Activated naive CD4-positive, alpha-beta T cell treated with anti-CD3 and anti-CD28 coated beads, Interleukin-2, amount 50 U/mL, for 16 hours (primary cell): ENCODE measurements at places on chromosomes 12 and 14.

- no peak for DNase-seq
These were observed 294.0 kb downstream of the PPFIA2 start for GRCh38 chr12:81465191-81465590.

DNA sequence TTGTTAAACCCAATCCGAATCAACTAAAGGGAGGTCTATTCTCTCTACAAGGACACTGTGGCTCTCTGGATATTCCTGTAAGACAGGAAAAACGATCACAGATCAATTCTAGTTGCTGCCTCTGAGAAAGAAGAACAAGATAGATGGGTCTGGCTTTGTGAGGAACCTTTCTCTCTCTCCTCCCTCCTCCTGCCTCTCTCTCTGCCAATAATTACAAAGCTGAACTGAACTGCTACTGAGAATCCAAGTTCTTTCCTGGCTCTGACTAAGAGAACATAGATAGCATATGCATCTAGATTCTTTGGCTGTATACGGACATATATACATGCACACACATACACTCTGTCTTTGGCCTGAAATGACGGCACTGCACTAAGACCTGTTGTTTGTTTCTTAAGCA, 27.6 kb downstream of the ETV6 start:
- DNase-seq: no peak

DNA sequence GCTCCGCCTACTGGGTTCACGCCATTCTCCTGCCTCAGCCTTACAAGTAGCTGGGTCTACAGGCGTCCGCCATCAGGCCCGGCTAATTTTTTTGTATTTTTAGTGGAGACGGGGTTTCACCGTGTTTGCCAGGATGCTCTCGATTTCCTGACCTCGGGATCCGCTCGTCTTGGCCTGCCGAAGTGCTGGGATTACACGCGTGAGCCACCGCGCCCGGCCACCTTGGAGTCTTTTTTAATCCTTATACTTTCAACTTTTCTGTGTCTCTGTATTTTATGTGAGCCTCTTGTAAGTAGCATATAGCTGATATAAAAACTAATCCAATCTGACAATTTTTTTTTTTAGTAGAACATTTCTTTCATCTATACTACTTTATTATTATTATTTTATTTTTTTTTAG, 15.6 kb downstream of the HSD17B6 start:
- no peak for DNase-seq

DNA sequence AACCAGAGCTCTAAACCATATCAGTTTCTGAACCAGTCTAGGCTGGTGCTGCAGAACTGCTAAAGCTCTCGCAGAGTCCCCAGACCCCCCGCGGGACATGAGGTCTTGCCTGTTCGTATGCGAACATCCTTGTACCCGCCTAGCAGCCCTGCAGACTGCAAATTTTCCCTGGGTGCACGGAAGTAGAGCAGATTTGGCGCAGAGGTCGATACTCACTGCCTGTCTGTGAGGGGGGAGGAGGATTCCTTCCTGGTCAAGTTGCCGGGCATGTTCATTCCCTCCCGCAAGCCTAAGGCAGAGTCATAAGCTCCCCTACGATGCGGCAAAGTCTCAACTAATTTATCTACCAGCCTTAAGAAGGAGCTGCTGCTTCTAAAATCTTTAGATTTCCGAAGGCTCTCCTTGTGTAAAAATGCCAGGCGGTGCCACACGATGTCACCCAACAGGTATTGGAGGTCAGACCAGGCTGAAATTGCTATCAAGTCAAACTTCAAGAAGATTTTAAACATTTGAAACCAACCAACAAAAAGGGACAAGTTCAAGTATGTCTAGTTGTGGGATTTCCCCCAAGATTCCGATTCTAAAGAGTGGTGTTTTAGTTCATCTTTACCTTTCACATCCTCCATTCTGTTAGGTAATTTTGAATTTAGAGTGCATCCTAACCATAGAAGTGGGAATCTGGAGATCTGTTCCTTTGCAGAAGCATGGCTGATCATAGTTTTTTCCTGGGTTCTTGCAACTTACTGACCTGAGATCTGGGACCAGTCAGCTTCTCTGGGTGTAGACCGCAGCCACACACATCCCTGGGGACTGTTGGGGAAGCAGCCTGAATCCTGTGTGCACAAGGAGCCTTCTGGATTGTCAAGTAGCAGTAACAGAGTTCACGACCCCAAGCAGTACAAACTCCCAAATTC, 1.6 kb upstream of the PAX9 start:
- no peak for DNase-seq

DNA sequence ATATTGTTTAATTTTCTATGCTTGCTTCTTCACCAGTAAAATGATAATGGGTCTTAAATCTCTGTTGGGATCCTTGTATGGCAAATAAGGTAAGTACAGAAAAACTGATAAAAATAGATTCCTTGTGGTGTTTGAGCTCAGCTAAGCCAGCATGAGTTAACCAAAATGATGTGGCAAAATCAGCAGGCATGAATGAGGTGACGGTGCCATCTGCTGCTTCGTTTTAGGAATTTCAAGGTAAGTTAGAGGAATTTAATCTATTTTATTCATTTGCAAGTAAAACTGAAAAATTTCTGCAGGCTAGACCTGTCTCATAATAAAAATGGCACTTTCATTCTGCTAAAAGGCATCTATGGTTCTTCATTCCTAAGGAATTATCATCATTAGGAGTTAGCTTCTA, 10.0 kb upstream of the CLEC7A start:
- DNase-seq: peak; percentile 37

DNA sequence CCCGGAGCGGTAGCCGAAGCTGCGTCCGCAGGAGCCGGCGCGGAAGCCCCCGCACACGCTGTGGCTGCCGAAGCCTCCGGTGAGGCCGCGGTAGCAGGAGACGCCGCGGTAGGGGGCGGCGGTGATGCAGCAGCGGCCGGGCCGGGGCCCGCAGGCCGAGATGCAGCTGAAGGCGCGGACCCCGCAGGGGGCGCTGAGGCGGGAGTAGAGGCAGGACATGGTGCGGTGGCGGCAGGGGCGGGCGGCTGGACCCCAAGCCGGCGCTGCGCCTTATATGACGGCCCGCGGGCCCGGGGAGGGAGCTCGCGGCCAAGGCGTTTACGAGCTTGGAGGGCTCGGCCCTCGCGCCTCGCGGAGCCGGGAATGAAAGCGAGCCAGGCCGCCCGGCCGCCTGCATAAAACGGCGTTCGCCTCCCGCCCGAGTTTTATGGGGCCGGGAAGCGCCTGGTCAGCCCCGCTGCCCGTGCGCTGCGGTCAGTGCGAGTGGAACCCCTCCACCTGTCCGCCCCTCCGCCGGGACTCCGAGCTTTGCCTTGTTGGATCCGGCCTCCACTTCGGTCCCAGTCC, 16.0 kb upstream of the KRT86 start:
- no peak for DNase-seq

GRCh38 chr12:11730299-11731041, 81.0 kb downstream of the ETV6 start:
- DNase-seq: no peak

DNA sequence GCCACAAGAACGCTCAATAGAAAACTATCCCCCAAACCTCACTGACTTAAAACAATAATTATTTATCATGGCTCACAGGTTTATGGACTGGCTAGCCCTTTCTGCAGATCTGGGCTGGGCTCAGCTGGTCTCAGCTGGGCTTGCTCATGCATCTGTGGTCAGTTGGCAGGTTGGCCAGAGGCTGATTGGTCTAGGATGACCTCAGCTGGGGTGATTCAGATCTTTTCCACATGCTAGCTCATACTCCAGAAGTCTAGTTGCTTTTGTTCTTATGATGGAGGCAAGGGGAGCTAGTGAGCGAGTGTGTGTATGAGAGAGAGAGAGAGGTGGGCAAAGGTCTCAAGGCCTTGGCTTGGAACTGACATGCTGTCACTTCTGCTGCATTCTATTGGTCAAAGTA, 181.2 kb upstream of the NRXN3 start:
- no peak for DNase-seq

GRCh38 chr12:118355843-118356242, 16.9 kb downstream of the TAOK3 start:
- DNase-seq: no peak

GRCh38 chr14:91250912-91251311, 6.4 kb upstream of the GPR68 start:
- no peak for DNase-seq

GRCh38 chr14:29380826-29381225, 546.8 kb downstream of the PRKD1 start:
- DNase-seq: no peak

GRCh38 chr12:52633383-52633782, 15.0 kb upstream of the KRT73 start:
- DNase-seq: no peak

DNA sequence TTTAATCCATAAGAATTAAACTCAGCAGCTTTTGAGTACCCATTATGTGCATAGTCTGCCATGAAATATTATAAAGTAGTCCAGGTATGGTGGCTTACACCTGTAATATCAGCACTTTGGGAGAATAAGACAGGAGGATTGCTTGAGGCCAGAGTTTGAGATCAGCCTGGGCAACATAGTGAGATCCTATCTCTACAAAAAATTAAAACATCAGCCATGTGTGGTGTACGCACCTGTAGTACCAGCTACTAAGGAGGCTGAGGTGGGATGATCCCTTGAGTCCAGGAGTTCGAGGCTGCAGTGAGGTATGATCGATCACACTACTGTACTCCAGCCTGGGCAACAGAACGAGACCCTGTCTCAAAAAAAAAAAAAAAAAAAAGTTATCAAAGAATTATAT, 15.3 kb downstream of the MARK3 start:
- DNase-seq: no peak

- DNase-seq: no peak
These were observed 104.7 kb upstream of the RAP1B start for GRCh38 chr12:68505970-68506369.

DNA sequence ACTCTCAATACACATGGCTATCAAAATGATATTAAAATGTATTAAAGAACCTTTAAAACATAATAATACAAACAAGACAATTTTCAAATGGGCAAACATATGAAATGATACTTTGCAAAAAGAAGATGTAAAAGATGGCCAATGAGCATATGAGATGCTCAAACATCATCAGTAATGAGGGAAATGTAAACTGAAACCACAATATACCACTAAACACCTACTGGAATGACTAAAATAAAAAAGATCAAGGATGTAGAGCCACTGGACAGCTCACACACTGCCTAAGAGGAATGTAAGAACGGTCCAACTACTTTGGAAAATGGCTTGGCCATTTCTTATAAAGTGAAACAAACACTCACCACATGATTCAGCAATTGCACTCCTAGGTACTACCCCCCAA, 97.2 kb upstream of the BBS10 start:
- no peak for DNase-seq

DNA sequence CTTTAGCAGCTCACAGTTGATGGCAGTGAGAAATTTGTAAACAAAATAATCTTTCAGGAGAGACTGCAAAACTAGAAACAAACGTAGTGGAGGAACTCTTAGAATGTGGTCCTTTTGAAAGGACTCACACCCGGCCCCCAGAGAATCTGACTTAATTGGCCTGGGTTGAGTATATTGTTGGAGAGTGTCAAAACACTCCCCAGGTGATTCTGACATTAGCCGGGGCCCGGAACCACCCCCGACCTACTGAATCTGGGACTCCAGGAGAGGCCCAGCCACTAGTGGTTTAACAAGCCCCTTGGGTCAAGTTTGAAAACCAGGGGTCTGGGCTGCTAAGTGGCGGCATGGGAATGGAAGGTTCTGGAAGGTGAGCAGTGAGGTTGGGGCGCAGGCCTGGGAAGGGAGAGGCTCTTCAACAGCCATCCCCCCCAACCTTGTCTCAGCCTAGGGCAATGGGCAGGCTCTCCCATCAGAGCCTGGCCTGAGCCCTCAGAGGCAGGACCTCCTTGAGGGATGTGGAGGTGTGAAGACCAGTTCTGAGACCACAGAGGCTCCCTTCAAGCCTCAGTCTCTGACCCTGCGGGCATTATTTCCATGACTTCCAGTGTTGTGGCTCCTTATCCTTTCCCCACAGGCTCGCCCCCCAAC, 1.1 kb upstream of the ELK3 start:
- DNase-seq: no peak

DNA sequence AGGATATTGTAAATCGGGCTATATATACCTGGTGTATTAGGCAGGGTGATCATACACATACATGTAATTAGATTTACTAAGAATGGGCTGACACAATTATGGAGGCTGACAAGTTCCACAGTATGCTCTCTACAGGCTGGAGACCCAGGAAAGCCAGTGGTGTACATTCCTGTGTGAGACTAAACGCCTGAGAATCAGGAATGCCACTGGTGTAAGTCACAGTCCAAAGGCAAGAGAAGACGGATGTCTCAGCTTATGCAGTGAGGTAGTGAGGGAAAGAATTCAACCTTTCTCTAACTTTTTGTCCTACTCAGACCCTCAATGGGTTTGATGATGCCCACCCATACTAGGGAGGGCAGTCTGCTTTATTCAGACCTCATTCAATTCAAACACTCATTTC, 57.1 kb downstream of the METTL25 start:
- no peak for DNase-seq

- DNase-seq: peak; percentile 82
These were observed 3.3 kb downstream of the ARHGAP9 start for GRCh38 chr12:57476162-57476992.
